ENCODE measurements at places on chromosomes 1 and 21. TPM values are rescaled to one million over a fixed set of nuclear protein-coding genes. Genes with fewer than 3 reads are reported as not detected.
A peak's percentile ranks its signal among the peaks of the same experiment; 100 is the strongest.

The TMEM240 gene
- 1.1 TPM for total RNA-seq

The GRIK3 gene
- not detected for total RNA-seq

The SELENBP1 gene
- total RNA-seq, result 30.9 TPM

The FCRLB gene
- not detected for total RNA-seq

DNA sequence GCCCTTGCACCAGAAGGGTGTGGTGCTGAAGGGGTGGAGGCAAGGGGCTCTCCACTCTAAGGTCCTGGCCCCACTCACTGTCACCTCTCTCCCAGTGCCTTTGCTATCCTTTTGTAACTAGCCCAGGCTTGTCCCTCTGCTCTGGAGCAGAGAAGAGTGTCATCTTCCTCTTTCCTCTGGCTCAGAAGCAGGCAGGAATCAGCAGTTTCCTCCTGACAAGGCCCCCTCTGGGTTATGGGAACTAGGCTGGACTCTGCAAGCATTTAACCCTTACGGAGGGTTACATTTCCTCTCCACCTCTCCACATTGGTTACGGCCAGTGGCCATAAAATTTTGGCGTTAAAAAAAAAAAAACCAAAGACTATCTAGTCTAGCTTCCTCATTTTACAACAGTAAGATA, 30.4 kb downstream of the PLXNA2 start:
- DNase-seq, result no peak

- DNase-seq, result no peak
Observed at GRCh38 chr1:20604678-20605077, 15.8 kb downstream of the CDA start.

DNA sequence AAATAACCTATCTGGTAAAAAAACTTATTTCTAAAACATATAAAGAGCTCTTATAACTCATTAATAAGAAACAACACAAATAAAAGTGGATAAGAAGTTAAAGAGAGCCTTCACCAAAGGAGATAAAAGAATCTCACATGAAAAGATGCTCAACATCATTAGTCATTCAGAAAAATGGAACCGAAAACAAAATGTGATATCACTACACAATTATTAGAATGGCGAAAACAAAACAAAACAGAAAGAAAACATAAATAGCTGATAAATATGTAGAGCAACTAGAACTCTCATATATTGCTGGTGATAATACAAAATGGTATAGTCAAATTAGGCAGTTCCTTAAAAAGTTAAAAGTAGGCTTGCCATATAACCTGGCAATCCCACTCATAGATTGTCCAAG, 1109.3 kb downstream of the PLA2G4A start:
- DNase-seq, result no peak

GRCh38 chr1:46533179-46533864, 18.1 kb downstream of the KNCN start:
- no peak for DNase-seq

GRCh38 chr1:165737196-165737595, 31.5 kb downstream of the TMCO1 start:
- DNase-seq, result no peak

DNA sequence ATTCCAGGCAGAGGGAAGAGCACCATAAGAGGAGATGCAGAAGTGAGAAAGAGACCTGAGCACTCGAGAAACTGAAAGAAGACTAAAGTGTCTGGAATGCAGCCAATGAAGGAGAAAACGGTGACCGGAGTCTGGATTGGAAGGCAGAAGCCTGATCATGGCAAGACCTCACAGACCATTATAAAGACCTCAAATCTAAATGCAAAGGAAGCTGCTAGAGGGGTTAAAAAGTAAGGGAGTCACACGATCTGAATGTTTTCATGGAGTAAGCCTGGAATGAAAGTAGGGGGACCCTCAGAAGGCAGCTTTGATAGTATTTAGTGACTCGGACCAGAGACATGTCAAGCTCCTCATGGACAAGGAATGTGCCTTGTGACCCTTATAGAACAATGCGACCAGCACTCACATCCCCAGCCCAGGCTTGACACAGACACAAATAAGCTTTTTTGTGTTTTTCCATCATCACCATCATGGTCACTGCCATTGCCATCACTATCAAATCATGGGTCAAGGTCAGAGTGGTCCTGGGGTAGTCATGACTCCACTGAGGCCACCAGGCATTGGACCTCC, 183.6 kb downstream of the SEC16B start:
- DNase-seq, result no peak

- no peak for DNase-seq
Observed at GRCh38 chr1:77718181-77718580, 35.7 kb upstream of the ZZZ3 start.

- peak; percentile 24 for DNase-seq
Observed at GRCh38 chr1:201917362-201918033, 28.8 kb downstream of the SHISA4 start.

All from gastrocnemius medialis (tissue), 4 donors.